NCI-H774 (cell line): ENCODE measurements at places on chromosomes 7 and 10.

- DNase-seq, result no peak
These were observed 65.5 kb downstream of the SNX10 start for GRCh38 chr7:26356929-26357798.

DNA sequence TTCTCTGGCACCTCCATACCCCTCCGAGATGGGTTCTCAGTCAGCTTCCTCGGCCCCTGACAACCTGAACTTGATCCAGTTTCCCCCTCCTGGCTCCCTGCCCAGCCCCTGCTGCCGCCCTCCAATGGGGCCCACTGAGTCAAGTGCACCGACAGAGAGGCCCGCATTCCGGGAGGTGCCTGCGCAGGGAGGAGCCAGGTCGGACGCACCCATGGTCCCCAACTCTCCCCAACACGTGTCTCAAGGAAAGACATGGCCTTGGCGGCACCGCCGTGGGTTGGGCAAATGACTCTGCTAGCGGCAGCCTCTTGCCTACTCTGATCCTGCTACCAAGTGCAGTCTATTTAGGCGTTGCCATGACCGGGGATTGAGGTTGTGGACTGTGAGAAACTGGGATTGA, 275.3 kb downstream of the SNX13 start:
- DNase-seq, result no peak

DNA sequence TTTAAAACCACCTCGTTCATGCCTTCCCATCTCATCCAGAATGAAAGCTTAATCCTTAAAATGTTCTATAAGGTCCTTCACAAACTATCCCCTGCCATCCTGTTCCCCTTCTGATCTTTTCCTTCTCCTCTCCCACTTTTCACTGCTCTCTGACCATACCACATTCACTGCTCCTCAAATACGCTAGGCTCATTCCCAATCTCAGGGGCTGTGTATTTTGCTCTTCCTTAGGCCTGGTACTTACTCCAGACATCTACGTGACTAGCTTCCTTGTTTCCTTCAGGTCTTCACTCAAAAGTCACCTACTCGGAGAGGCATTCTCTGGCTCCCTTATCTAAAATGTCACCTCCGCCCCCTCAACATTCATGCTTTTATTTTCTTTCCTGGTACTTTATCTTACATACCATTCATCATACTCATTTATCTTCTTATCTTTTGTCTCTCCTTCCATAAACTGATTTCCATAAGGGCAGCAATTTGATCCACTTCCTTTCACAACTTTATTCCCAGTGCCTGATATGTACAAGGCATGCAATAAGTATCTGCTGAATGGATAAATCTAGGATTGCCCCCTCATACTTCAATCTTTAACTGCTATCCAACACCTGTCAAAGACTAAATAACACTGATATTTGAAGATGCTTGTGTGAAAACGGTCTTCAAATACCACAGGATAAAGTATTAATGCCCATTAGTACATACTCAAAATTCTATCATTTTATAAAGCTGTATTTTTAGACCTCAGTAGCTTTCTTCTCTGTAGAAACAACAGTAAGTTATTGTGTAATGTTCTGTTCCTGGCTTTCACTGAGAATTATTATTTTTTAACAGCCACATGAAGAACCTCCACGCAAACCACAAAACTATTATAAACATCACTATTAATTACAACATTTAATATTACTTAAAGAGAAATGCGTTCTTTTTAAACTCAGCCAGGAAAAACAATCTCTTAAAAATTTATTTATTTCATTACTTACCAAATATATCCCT, 27.0 kb downstream of the JMJD1C start:
- DNase-seq, result no peak

GRCh38 chr7:135634191-135634878, 28.0 kb upstream of the STMP1 start:
- no peak for DNase-seq

- no peak for DNase-seq
These were observed 31.3 kb upstream of the GDI2 start for GRCh38 chr10:5844345-5845055.

- no peak for DNase-seq
These were observed 21.1 kb downstream of the CCDC126 start for GRCh38 chr7:23618241-23618640.

DNA sequence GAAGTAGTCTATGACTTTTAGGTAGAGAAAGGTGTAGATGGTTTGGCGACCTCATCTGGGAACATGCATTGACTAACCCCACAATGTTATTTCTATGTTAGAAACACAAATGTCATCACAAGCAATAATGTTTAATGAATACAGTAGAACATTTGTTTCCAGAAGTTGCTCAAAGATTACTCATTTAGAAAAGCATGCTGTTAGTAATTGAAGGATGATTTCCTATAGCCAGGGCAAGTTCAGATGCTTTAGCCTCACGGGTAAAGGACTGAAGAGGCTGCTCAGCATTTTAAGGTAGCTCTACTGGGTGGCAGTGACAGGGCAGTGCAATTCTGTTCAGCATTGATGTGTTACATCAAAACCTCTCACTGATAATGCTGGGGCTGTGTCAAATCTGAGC, 199.3 kb upstream of the FZD1 start:
- no peak for DNase-seq

DNA sequence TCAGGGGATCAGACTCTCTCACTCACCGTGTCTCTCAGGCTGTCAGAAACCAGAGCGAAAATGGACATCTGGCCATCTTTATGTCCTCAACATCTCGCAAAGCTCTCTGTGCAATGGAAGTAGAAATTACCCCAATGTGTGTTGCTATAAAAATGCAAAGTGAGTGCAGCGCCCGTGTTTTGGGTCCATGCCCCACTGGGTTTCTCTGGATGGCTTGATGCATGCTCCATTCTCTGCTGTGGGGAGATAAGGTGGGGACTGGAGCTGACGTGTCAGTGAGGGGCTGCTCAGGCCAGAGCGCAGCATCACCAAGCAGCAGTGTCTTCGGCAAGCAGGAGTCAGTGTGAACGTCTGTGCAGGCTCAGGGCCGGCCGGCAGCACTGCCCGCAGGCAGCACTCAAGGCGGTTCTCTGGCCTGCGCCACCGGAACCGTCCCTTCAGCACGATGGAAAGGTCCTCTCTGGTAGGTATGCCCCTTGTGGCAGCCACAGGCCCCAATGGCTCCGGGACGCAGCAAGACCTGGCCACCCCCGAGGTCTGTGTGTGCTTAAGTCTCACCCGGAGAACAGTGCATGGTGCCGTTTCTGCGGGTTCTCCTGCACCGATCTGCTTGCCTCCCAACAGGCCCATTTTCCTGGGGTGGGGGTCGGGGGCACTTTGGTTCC, 30.2 kb downstream of the WDR86 start:
- DNase-seq, result no peak

- DNase-seq, result no peak
These were observed 101.6 kb downstream of the XPNPEP1 start for GRCh38 chr10:109821672-109822071.

DNA sequence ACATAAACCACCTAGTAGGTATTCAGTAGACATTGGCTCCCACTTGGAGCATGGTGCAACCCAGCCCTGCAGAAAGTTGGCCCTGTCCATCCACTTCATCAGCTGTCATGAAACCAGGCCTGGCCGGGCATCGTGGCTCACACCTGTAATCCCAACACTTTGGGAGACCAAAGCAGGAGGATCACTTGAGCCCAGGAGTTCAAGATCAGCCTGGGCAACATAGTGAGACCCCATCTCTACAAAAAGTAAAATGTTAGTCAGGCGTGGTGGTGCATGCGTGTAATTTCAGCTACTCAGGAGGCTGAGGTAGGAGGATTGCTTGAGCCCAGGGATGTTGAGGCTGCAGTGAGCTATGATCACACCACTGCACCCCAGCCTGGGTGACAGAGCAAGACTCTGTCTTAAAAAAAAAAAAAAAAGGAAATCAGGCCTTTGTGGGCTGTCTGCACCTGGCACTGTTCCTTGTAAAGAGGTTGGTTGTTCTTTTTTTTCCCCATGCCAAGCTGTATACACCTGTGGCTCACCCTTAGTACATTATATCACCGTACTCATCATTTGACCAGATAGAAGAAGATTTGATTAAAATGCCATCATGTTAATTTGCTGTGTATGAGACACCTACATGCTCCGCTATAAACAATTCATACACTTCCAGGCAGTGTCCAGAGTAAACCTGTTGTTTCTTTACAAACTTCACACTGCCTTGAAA, 45.4 kb upstream of the GRID1 start:
- DNase-seq, result no peak

DNA sequence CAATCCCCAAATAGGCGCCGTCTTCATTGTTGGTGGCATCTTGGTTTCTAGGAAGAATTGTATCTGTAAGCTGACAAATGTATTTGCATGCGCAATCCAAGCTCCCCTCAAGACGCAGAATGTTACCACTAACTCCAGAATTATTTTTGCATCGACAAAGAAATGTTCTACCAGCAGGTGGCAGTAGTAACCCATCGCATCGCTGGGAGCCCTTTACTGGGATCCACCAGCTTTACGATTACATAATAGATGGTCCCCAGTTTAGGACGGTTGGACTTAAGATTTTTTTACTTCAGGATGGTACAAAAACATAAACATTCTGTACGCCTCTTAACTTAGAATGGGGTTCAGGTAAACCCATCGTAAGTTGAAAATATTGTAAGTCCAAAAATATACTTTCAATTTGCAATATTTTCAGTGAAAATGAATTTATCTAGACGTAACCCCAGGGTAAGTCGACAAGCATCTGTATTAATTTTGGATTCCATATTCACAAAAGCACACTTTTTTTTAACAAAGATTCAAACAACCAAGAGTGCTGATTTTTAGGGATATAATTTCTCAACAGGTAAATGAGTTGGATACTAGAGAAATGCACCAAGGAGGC, 114.0 kb upstream of the COBL start:
- peak; percentile 69 for DNase-seq

- DNase-seq, result no peak
These were observed 46.5 kb downstream of the WDFY4 start for GRCh38 chr10:48731141-48731540.

- no peak for DNase-seq
These were observed 100.5 kb upstream of the PPIF start for GRCh38 chr10:79246606-79247275.

- no peak for DNase-seq
These were observed 2.3 kb downstream of the HOXA10 start for GRCh38 chr7:27171637-27172314.

DNA sequence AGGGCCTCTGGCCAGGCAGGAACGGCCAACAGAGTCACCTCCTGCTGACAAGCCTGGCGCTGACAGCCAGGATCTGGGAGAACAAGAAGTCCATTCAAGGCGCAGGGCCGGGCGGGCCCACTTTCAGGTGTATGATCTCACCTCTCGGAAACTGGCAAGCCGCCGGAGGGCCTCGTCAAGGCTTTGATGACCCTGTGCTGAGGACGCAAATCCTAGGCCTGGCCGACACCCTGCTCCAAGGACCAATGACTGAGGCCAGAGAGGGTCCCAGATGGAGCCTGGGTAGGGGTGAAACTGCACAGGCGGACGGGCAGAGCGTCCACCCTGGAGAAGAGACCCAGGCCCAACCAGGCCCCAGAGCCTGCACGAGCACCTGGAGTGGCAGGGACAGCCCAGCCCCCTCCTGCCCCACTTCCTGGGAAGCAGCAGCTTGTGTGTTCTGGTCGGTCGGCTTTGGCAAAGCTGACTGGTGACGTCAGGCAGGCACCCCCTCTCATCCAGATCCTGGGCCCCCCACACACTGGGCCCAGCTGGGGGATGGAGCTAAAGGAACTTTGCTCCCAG, 30.6 kb downstream of the MYL10 start:
- no peak for DNase-seq

- no peak for DNase-seq
These were observed 157.6 kb upstream of the SEMA3E start for GRCh38 chr7:83806538-83806937.

GRCh38 chr10:107971411-107971810, 806.9 kb upstream of the SORCS1 start:
- DNase-seq, result no peak

DNA sequence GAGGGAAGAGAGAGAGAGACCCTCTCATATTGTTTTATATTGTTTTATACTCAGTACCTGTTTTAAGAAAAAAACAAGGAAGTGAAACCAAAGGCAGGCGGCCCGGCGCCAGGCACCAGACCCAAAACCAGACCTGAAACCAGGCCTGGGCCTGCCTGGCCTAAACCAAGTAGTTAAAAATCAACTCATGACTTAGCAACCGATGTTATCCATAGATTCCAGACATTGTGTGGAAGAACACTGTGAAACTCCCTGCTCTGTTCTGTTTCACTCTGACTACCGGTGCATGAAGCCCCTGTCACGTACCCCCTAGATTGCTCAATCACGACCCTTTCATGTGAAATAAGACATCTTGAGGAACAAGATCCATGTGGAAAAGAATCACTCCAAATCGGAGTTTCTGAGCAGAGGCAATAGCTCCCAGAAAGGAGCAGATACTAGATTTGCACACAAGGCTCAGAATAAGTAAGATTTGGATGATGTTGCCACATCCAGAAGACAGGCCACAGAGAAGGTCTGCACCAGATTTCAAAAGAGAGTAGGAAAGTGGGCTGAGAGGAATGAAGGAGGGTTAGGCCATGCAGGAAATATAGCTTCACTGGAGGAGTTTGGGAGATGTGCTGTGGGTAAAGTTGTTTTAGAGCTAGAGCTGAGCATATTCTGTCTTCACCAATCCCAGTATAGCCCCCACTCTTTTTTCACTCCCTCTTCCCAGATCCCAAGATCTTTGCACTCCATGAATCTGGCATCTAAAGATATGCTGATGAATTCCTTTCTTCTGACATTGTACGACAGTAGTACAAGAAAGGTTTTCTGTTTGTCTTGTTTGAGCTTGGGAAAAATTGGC, 8.8 kb upstream of the ZNF248 start:
- DNase-seq, result no peak

- no peak for DNase-seq
These were observed 10.3 kb downstream of the SLC13A4 start for GRCh38 chr7:135717693-135718092.

DNA sequence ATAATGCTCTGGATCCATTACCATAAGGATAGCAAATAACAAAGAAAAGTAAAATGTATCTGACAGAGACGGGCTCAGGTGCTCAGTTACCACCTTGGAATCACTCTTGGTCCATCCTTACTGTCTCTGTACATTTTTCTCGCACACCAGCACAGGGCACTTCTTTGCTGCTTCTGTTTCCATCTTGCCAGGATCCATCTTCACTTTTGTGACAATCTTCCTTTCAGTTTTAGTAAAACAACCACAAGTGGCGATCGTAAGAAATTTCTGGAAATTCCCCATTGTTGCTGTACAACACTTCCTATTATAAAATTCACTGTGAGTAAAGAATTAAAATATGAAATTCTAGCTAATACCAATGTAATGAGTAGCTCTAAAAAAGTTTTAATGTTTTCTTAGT, 695.5 kb downstream of the GRM8 start:
- no peak for DNase-seq

DNA sequence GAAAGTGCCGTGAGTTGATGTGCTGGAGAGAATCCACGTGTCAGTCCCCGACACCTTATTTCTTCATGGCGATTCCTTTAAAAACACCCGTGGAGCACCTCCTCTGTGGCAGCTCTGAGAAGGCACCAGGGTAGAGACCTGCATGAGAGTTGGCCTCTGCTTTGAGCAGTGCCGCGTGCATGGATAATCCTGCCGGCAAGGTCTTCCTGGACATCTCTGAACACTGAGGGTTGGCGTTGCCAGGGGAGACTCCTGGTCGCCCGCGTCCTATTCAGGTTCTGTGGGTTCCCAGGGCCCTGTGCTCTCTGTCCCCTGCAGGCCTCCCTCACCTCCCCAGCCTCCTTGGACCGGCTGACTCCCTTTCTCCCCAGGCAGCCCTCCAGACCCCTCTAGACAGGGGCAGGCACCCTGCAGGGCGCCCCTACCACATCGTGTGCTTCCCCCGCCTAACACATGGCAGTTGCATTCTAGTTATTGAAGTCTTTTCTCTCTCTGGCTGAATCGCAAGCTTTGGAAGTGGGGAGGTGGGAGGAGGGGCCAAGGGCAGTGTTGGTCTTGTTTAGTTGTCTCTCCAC, 95.6 kb downstream of the MKI67 start:
- DNase-seq, result no peak
